ENCODE measurements at places on chromosomes 5 and 9. TPM values are rescaled to one million over a fixed set of nuclear protein-coding genes. Genes with fewer than 3 reads are reported as not detected.

DNA sequence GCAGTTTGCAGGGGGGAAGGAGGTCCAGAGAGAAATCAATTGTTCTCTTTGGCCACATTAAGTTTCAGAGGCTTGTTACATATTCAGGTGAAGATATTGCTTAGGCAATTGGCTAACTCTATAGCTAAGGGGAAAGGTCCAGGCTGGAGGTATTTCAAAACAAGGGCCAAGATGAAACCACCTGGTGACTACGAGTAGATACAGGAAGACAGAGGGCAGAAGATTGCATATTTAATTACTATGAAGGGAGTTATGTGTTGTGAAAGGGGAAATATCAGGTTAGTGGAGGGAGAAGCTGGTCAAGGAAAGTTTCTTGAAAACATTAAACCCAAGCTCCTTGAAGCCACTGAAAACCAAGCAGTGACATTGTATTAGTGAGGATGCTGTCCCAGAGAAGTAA, 1.9 kb upstream of the RAD23B start:
- H3K36me3 ChIP-seq = peaks cover 24% of the 10 kb centered on the region
- H3K27me3 ChIP-seq = peaks cover 7% of the 10 kb centered on the region
- no peak for DNase-seq
- peaks cover 51% of the 10 kb centered on the region for H3K4me1 ChIP-seq
- H3K27ac ChIP-seq = peak overlapping the region; percentile 56

DNA sequence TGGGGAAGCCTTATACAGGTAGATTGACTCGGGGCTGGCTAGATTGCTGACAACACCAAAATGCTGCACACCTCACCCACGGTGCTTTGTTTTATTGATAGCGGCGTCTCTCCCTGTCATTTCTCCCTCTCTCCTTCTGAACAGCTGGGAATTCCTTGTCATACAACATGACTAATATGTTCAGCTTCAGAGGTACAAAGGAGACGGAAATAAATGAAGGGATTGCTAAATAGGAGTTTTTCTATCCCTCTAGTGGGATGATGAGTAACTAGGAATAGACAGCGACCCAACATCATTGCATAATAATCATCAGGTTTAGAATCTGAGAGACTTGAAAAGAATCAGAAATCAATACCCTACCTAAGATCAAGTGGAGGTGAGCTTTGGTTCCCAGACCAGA, 337.7 kb upstream of the PANK3 start:
- no peak overlapping the region for H3K27ac ChIP-seq
- H3K27me3 ChIP-seq = peaks cover 2% of the 10 kb centered on the region

DNA sequence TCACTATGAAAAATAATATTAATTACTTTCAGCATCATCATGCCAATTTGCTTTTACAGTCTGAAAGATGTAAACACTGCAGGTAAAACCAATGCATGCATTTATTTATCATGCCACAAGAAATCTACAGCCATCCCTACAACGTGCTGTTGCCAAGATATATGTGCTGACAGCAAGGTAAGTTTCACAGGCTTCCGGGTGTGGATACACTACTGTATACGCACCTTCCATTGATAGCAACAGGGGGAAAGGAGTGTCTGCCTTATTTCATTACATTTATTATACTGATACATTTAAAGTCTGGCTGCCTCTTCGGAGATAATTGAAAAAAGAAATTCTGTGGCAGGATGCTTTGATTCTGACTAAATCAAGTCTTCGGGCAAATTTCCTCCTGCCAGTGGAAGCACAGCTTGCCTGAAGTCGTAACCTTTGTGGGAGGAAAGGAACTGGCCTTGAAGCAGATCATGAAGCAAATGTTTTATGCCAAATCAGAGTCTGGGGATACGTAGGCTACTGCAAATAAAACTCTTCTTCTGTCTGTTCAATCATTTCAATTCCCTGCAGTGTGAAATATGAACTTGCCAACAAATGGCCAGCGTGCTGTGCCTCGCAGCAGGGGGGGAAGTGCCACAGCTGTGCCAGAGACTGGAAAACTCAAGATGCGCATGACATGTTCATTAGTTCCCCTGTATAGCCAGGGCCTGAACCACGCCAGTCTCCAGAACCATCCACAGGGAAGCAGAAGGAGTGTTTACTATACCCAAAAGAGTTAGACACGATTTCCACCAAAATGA, 268.1 kb downstream of the EFNA5 start:
- peaks cover 8% of the 10 kb centered on the region for H3K27me3 ChIP-seq
- H3K4me1 ChIP-seq = no peaks in the 10 kb centered on the region

GRCh38 chr5:111548992-111549649, 36.8 kb upstream of the STARD4 start:
- H3K27ac ChIP-seq = no peak overlapping the region
- H3K36me3 ChIP-seq = no peaks in the 10 kb centered on the region
- H3K4me1 ChIP-seq = peaks cover 36% of the 10 kb centered on the region
- H3K27me3 ChIP-seq = peaks cover 2% of the 10 kb centered on the region
- DNase-seq = no peak

- no peak overlapping the region for H3K4me3 ChIP-seq
- H3K36me3 ChIP-seq = no peaks in the 10 kb centered on the region
- H3K27me3 ChIP-seq = peaks cover 12% of the 10 kb centered on the region
- DNase-seq = no peak
Observed at GRCh38 chr5:8520917-8521316, 652.0 kb downstream of the MTRR start.

GRCh38 chr5:886036-886435, 6.6 kb downstream of the BRD9 start:
- H3K27me3 ChIP-seq = peaks cover 5% of the 10 kb centered on the region
- no peaks in the 10 kb centered on the region for H3K4me1 ChIP-seq
- no peak for DNase-seq
- peaks cover 62% of the 10 kb centered on the region for H3K36me3 ChIP-seq
- no peak overlapping the region for H3K4me3 ChIP-seq
- H3K27ac ChIP-seq = no peak overlapping the region

GRCh38 chr5:6905883-6906282, 192.7 kb downstream of the TENT4A start:
- H3K36me3 ChIP-seq = no peaks in the 10 kb centered on the region
- H3K4me1 ChIP-seq = no peaks in the 10 kb centered on the region
- DNase-seq = no peak
- no peak overlapping the region for H3K27ac ChIP-seq
- no peaks in the 10 kb centered on the region for H3K27me3 ChIP-seq

DNA sequence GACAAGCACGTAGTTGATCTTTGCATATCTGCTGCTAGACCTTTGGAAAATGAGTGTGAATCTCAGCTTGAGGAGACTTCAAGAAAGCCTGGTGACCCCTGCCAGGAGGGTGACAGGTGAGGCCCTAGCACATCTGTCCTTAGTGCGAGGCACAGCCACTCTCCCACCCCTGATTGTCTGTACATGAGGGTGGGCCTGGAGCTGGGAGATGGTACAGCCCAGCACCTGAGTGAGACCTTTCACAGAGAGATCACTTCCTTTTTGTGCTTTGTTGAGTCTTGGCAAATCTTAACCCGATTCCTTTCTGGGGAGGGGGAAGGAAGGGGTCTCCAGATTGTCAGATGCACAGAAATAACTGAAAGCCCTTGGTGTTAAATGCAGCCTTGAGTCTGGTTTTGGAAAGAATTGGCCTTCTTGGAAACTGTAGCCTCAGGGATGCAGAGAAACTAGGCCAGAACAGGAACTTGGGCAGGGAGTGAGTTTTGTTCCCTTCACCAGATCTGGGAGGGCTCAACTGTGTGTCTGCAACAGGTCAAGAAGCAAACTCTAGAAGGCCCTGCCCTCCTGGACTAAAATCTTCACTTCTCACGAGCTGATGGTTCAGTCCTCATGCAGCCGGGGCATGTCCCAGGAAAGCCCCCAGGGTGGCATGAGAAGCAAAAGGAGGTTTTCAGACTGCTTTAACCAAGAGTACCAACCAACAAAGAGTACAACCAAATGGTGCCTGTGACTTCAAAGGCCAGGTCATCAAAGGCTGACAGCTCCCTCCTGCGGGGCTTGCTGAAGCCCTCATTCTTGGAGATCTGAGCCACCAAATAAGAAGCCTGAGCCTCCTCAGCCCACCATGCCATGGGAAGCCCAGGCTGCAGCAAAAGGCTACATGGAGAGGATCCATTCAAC, 20.8 kb upstream of the SEMA4D start:
- no peak for DNase-seq
- no peak overlapping the region for H3K27ac ChIP-seq

GRCh38 chr9:117464941-117465616, 50.2 kb upstream of the ASTN2 start:
- DNase-seq = no peak
- no peaks in the 10 kb centered on the region for H3K27me3 ChIP-seq

- H3K36me3 ChIP-seq = no peaks in the 10 kb centered on the region
- no peak overlapping the region for H3K27ac ChIP-seq
- no peak for DNase-seq
- H3K27me3 ChIP-seq = peaks cover 11% of the 10 kb centered on the region
Observed at GRCh38 chr5:132026516-132027008, 15.1 kb upstream of the ACSL6 start.

DNA sequence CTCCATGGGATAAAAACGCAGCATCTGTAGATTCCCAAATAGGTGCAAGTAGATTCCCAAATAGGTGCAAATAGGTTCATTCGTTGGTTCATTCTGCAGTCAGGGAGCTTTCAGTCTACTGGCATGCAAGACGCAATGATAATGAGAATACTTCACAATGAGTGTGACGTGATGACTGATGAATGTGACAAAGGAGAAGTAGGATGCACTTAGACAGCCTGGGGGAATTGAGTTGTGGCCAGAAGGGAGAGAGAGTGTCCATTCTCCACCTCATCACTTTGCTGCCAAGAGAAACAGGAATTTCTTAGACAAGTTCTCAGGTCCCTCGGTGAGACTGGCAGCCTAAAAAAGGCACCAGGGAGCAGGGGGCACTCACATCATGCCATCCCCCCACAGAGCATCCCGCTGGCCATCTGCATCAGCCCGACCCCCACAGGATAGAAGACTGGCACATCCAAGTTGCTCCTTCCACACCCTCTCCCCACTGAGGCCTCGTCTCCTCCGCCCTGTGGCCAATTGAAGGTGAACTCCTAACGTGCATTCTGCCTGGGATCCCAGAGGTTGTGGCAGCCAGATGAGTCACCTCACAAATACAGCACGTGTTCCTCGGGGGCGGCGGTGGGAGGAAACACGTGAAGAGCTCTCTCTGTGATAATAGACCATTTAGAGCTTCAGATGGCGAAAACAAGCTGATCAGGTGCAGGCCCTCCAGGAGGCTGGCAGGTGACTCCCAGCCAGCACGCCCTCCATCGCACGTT, 19.9 kb upstream of the KCNIP1 start:
- DNase-seq = no peak
- H3K36me3 ChIP-seq = no peaks in the 10 kb centered on the region
- no peaks in the 10 kb centered on the region for H3K4me1 ChIP-seq
- peaks cover 3% of the 10 kb centered on the region for H3K27me3 ChIP-seq
- H3K4me3 ChIP-seq = no peak overlapping the region
- no peak overlapping the region for H3K27ac ChIP-seq

DNA sequence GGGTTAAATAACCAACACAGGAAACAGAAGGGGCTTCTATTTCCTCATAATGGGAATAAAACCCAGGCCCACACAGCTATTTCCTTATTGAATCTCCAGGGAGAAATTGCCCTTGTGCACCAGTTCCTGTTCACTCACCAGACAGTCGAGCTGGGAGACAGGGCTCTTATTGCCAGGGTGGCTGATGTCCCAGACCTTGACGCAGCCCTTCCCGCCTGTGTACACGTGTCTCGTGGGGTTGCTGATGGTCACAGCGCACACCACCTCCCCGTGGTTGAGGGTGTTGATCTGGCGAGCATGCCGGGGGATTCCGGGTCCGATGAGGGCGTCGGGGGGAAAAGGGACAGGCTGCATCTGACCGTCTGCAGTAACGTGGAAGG, 96.5 kb downstream of the TLE1 start:
- H3K27ac ChIP-seq = no peak overlapping the region
- peaks cover 30% of the 10 kb centered on the region for H3K36me3 ChIP-seq
- DNase-seq = no peak
- H3K4me1 ChIP-seq = peaks cover 5% of the 10 kb centered on the region
- peaks cover 6% of the 10 kb centered on the region for H3K27me3 ChIP-seq

- no peak overlapping the region for H3K27ac ChIP-seq
- no peak for DNase-seq
Observed at GRCh38 chr9:77988630-77989029, 43.0 kb downstream of the GNAQ start.

- no peak overlapping the region for H3K27ac ChIP-seq
- H3K4me1 ChIP-seq = no peaks in the 10 kb centered on the region
- H3K36me3 ChIP-seq = no peaks in the 10 kb centered on the region
- H3K4me3 ChIP-seq = no peak overlapping the region
- DNase-seq = no peak
- peaks cover 2% of the 10 kb centered on the region for H3K27me3 ChIP-seq
Observed at GRCh38 chr5:68389618-68390017, 174.1 kb downstream of the PIK3R1 start.

DNA sequence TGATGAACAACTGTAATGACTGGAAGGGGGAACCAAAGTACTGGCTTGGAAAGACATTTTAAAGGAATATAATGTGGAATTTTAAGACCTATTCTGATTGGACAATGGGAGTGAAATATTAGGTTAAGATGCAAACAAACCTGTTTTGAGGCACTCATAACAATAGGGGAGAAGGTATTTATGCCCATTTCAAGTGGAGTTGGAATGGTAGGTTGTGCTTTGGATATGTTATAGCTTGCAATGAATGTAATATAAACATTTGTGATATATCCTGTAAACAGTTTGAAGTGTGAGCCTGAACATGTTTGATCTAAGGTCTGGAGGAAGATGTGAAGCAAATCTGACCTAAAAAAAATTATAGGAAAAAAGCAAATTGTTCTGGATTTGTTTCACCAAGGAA, 129.6 kb upstream of the GRHPR start:
- H3K27me3 ChIP-seq = peaks cover 2% of the 10 kb centered on the region
- H3K27ac ChIP-seq = no peak overlapping the region
- peaks cover 5% of the 10 kb centered on the region for H3K36me3 ChIP-seq
- peaks cover 45% of the 10 kb centered on the region for H3K4me1 ChIP-seq
- DNase-seq = no peak
- H3K4me3 ChIP-seq = no peak overlapping the region

DNA sequence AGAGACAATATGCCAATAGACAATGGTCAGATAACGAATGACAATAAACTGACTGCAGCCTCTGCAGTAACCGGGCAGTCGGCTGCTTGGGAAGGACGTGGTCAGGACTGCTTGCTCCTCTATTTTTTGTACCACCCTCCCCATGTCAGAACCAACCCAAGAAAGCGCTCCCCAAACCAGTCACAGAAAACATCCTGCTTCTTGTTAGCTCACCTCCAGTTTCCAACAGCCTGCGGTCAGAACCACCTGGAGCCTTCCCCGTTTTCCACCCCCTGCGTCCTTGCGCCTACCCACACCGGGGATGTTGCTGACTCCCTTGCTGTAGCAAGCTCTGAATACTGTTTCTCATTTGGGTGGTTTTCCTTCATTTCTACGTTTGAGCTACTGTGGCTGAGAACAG, 1.7 kb upstream of the MRNIP start:
- H3K27me3 ChIP-seq = peaks cover 4% of the 10 kb centered on the region
- no peak for DNase-seq
- H3K36me3 ChIP-seq = peaks cover 32% of the 10 kb centered on the region
- H3K27ac ChIP-seq = peak overlapping the region; percentile 63

- H3K27ac ChIP-seq = no peak overlapping the region
- H3K4me3 ChIP-seq = no peak overlapping the region
- peaks cover 24% of the 10 kb centered on the region for H3K27me3 ChIP-seq
- peaks cover 11% of the 10 kb centered on the region for H3K4me1 ChIP-seq
- H3K36me3 ChIP-seq = no peaks in the 10 kb centered on the region
Observed at GRCh38 chr5:138602371-138603000, 27.3 kb upstream of the HSPA9 start.

The FIBCD1 gene
- total RNA-seq = 3.4 TPM

The MXD3 gene
- total RNA-seq = 15.0 TPM

The C9orf50 gene
- not detected for total RNA-seq

The TAS2R1 gene
- not detected for total RNA-seq

The MOB3B gene
- total RNA-seq = not detected

The ANXA2R gene
- 0.99 TPM for total RNA-seq

The TTC23L gene
- total RNA-seq = not detected

The PELO gene
- 75.3 TPM for total RNA-seq

The RNF180 gene
- not detected for total RNA-seq

The NUTM2F gene
- total RNA-seq = not detected

The SPINK6 gene
- not detected for total RNA-seq
